ENCODE measurements at places on chromosomes 1 and 21. TPM values are rescaled to one million over a fixed set of nuclear protein-coding genes. Genes with fewer than 3 reads are reported as not detected.
A peak's percentile ranks its signal among the peaks of the same experiment; 100 is the strongest.

Gene CCDC24
- total RNA-seq: 1.3 TPM

Gene FCRLB
- total RNA-seq: 0.97 TPM

Gene ADCY10
- total RNA-seq: not detected

Gene GPR37L1
- not detected for total RNA-seq

Gene CALML6
- total RNA-seq: 0.42 TPM

Gene TNNT2
- not detected for total RNA-seq

Gene PINK1
- total RNA-seq: 3.6 TPM

Gene KCNA2
- 1.4 TPM for total RNA-seq

Gene ANGPTL1
- not detected for total RNA-seq

Gene PTGER3
- 3.4 TPM for total RNA-seq

Gene SHC1
- total RNA-seq: 72.4 TPM

Gene BRINP2
- not detected for total RNA-seq

Gene TNFRSF14
- 86.5 TPM for total RNA-seq

Gene CD1B
- total RNA-seq: not detected

Gene LMX1A
- not detected for total RNA-seq

- no peak for DNase-seq
These were observed 99.9 kb upstream of the TLR5 start for GRCh38 chr1:223242971-223243370.

DNA sequence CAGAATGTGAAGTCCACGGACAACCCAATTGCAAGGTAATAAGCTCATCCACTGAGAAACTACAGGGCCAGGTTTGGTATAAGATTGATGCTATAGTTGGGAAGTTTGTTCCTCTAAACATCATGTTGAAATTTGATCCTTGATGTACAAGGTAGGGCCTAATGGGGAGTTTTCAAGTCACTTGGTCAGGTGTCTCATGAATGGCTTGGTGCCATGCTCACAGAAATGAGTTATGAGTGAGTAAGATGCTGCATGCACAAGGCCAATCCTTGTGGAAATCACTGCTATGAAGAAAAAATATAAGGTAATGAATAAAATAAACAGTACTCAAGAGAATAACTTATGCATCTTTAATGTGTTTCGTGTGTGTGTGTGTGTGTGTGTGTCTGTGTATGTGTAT lies 1891.2 kb downstream of the NCAM2 start:
- no peak for DNase-seq

- peak; percentile 80 for DNase-seq
These were observed 2.5 kb downstream of the UBASH3A start for GRCh38 chr21:42406201-42406621.

- no peak for DNase-seq
These were observed 40.6 kb upstream of the NEGR1 start for GRCh38 chr1:72322910-72323309.

GRCh38 chr1:68178821-68179490 lies 53.4 kb downstream of the WLS start:
- DNase-seq: no peak

GRCh38 chr1:1157914-1158710 lies 15.6 kb upstream of the TTLL10 start:
- DNase-seq: peak; percentile 39

- DNase-seq: no peak
These were observed 68.9 kb upstream of the TSPAN2 start for GRCh38 chr1:115158181-115158580.

- DNase-seq: no peak
These were observed 11.6 kb upstream of the PARP1 start for GRCh38 chr1:226419284-226420029.

DNA sequence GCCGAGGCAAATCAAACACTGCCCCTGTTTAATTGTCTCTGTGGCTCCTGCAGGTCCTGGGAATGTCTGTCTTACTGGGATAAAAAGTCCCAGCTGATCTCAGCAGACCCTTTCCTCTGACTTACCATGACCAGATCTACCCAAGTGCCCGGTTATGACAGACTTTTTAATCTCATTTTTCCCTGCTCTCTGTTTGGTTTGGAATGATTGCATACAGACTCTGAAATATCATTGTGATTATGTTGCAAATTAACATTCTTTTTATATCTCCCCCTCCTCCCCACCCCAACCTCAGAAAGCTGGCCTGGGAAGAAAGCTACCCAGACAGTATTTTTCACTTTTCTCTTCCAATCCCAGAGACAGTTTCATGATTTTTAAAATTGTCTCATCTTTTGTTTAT lies 16.3 kb downstream of the RAB7B start:
- DNase-seq: no peak

DNA sequence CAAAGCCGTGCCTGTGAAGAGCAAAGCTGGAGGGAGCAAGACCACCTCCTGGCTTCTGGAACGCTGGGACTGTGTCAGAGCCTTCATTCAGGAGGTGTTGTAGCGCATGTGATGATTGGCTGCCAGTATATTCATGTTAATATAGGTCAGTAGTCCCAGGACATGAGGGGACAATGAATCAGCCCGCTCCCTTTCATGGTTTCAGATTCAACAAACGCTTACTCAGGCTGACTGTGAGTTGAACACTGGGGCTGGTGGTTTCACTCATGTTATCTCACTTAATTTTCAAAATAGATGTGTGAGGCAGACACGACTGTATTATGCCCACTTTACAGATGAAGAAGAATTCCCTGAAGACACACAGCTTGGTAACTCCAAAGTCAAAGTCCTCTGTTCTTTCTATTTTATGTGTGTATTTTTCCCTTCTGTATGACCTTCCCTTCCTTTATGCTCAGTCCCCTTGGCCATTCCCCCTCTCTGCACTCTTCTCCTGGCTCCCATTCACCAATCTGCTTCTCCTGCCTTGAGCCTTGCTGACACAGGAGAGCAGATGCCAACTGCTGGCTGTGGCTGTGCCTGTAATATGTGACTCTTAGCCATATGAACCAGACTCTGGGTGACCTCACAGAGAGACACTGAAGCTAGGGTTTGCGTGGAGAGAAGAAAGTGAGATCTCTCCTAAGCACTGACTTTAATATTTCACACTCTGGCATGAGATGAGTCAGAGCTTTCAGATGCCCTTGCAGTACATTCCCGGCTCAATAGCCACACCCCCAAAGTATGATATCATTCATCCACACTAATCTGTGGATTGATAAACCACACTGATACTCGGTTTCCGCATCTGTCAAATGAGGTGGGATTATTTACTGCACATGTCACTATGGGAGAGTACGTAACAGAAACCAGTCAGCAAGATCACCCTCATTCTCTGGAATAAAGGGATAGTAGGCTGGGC lies 31.4 kb upstream of the KIRREL1 start:
- DNase-seq: no peak

- peak; percentile 55 for DNase-seq
These were observed 49.9 kb upstream of the CYP2J2 start for GRCh38 chr1:59976194-59977074.

GRCh38 chr1:119075614-119076013 lies 64.8 kb downstream of the WARS2 start:
- no peak for DNase-seq

GRCh38 chr1:204249736-204250427 lies 36.1 kb upstream of the GOLT1A start:
- no peak for DNase-seq

DNA sequence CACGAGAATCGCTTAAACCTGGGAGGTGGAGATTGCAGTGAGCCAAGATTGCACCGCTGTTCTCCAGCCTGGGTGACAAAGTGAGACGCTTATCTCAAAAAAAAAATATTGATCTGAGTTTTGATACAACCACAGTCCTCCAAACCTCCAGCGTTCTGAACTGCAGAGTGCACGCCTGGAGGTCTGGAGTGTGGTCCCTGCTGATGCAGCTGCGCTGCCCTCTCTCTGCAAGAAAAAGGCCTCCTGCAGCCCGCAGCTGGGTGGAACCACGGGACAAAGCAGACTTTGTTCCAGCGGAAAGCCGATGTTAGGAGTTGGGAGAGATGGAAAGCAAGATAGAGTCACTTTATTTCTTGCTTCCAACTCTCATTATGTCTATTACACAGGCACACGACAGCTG lies 144.9 kb upstream of the SOD1 start:
- no peak for DNase-seq

GRCh38 chr1:240104672-240105071 lies 13.0 kb downstream of the FMN2 start:
- no peak for DNase-seq

DNA sequence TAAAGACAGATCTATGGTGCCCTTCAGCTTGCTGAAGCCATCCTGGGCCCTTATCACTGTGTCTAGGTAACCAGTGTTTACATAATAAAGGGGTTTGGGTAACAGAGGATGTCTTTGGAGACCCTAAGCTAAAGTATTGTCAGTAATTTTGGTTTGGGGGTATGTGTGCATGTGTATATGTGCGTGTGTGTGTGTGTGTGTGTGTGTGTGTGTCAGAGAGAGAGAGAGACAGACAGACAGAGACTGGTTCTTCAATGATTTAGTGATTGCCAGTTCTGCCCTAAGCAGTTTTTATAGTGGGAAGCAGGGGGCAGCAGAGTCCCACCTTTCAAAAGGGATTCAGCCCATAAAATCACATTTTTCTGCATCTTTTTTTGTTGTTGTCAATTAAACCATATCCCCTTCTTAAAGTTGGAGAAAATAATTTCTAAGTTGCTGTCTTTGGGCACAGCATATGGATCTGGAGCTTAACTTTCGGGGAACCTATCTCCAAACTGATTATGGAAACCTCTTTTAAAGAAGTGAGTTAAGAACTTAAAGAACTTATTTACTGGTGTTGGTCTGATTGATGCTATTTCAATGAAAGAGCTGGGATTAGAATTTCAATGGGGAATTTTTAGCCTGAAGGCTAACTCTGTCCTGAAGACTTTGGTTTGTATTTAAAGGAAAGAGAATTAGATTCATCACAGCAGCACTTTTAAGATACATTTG lies 51.1 kb downstream of the ZNF326 start:
- DNase-seq: peak; percentile 49

- DNase-seq: no peak
These were observed 374.8 kb downstream of the BRINP3 start for GRCh38 chr1:190102757-190103326.

DNA sequence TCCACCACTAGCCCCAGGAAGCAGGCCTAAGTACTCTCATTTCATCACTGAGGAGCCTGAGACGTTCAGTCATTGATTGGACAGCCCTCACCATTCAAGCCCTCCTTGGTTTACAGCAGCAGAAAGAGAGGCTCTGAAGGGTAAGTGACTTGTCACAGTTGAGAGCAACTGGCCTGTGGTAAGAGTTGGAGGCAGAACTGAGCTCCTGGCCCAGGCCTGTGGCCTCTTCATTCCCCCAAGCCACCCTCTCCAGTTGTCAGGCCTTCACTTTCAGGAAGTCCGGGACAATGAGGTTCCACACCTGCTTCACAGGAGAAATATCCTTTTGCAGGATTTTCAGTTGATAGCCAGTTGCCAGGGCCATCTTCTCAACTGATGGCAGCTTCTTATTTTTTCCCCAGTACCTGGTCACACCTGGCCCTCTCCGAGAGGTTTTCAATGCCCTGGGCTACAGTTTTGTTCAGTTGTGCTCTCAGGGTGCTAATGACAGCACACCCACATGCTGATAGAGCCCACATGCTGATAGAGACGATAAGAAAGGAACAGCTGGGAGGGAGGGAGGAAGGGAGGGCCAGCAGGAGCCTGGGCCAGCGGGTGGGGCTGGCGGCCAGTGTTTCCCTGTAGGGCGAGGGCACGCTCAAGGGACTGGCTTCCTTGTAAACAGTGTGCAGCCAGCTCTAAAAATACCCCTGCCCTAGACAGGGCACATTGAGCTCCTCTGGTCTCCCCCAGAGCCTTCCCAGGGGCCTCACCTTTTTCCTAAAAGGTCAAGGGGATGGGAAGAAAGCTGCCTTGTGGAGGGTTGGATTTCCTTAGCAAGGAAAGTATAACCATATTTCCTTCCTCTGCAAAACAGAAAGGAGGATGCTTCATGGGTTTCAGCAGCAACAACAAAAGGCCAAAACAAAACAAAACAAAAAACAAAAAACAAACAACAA lies 112.7 kb upstream of the JUN start:
- no peak for DNase-seq

GRCh38 chr1:51231120-51231519 lies 5.0 kb upstream of the RNF11 start:
- DNase-seq: no peak

DNA sequence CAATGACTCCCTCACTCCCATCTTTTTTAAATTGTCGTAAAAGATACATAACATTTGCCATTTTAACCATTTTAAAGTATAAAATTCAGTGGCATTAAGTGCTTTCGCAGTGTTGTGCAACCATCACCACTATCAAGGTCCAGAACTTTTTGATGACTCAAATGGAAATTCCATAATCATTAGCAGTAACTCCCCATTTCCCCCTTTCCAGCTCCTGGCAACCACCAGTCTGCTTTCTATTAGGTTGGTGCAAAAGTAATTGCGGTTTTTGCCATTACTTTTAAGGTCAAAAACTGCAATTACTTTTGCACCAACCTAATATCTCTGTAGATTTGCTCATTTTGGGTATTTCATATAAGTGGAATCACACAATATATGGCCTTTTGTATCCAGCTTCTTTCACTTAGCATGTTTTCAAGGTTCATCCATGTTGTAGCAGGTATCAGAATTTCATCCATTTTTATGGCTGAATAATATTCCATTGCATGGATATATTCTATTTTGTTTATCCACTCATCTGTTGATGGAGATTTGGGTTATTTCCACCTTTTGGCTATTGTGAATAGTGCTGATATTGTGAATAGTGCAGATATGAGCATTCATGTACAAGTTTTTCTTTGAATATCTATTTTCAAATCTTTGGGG lies 159.7 kb downstream of the HIVEP3 start:
- DNase-seq: no peak

DNA sequence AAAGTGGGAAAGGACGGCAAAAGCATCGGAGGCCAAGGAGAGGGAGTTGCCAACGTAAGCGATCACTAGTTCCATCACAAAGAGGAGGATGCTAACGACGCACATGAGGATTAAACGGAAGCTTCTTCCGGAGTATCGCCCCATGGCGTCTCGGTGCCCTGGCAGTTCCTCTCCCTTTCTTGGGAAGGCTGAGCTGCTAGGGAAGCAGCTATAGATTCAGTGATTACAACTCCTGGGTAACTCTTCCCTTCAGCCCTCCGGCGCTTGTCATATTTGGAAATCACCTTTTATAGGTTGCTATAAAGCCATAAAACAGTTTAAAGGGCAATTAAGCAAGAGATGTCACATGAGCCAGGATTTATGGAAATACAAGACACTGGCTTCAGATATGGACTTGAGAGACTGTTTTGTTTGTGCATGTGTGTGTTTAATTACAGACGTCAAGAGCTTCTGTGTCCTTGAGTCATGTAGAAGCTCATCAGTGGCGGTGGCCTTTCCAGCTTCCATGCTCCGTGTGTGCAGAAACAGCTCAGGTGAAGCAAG lies 30.6 kb upstream of the SLC30A10 start:
- no peak for DNase-seq

DNA sequence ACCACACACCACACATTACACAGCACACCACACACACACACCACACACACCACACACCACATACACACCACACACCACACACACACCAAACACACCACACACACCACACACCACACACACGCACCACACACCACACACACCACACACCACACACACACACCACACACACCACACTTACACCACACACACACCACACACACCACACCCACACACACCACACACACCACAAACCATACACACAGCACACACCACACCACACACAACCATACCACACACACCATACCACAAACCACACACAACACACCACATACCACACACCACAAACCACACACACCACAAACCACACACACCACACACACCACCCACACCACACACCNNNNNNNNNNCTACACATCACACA lies 40.9 kb upstream of the SIK1 start:
- peak; percentile 20 for DNase-seq

GRCh38 chr1:47662068-47662467 lies 224.2 kb downstream of the FOXD2 start:
- DNase-seq: no peak

- no peak for DNase-seq
These were observed 21.9 kb upstream of the FCGR2A start for GRCh38 chr1:161483361-161483760.
